ENCODE measurements at places on chromosomes 7 and 10.

DNA sequence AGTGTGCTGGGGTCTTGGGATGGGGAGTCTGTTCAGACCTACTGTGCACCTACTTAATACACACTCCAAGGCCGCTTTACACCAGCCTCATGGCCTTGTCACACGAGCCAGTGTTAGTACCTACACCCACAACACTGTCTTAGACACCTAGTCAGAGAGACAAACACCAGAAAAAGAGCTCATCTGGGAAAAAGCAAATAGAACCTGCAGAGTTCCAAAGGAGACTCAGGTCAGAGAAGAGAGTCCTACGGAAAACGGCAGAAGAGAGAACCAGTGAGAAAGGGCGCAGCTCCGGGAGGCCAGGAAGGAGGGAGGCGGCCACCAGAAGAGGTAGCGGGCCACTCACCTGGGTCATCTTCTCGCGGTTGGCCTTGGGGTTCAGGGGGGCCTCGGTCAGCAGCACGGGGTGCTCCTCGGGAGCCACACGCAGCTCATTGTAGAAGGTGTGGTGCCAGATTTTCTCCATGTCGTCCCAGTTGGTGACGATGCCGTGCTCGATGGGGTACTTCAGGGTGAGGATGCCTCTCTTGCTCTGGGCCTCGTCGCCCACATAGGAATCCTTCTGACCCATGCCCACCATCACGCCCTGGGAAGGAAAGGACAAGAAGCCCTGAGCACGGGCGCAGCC is 105.3 kb upstream of the TNRC18 start:
- DNase-seq = no peak

GRCh38 chr7:47771990-47772360 is 176.3 kb downstream of the PKD1L1 start:
- DNase-seq = no peak

DNA sequence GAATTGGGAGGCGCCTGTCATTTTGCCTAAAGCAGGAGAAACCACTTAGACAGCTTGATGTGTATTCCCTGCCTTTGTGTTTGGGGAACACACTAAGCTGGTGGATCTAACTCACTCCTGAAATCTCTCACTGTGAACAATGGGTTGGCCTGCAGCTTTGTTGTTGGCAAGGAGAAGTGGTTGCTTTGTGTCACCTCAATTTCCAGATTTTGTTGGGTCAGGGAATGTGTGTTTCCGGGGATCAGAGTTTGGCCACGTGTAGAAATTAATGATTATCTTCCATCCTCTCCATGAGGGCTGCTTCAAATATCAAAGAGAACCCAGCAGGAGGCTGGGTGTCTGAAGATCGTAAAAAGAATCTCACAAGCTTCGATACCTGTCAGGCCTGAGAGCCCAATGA is 27.8 kb downstream of the A1CF start:
- DNase-seq = no peak

DNA sequence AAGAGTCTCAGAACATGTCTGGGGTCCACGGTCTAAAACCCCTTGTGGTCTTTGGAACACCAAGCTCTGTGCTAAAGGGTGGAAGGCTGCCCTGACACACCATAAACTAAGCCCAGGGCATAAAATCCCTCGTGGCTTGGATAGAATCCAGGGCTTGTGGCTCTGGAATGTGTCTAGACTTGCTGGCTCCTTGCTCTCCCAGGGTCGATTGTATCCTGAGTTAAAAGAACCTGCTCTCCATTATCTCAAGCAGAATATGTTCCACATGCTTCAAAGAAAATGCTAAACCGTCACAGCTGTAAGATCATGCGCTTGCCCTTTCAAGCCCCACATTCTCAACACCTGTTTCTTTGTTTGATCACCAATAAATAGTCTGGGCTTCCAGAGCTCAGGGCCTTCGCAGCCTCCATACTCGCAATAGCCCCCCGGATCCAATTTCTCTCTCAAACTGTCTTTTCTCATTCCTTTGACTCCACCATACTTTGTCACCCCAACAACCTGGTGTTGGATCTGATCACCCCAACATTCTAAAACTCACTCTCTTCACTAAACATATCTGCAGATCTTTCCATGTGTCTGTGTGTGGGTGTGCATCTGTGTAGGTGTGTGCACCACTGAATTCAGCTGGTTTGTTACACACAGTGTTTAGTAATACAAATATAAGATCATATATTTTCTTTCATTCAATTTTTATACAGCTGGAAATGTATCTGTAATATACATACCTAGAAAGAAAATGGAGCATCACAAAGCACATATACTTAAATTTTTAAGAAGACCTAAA is 238.5 kb downstream of the ZMYND11 start:
- no peak for DNase-seq

- DNase-seq = no peak
These were observed 27.5 kb upstream of the WAC start for GRCh38 chr10:28505359-28505959.

GRCh38 chr10:37855636-37856035 is 1.8 kb downstream of the ZNF248 start:
- no peak for DNase-seq

DNA sequence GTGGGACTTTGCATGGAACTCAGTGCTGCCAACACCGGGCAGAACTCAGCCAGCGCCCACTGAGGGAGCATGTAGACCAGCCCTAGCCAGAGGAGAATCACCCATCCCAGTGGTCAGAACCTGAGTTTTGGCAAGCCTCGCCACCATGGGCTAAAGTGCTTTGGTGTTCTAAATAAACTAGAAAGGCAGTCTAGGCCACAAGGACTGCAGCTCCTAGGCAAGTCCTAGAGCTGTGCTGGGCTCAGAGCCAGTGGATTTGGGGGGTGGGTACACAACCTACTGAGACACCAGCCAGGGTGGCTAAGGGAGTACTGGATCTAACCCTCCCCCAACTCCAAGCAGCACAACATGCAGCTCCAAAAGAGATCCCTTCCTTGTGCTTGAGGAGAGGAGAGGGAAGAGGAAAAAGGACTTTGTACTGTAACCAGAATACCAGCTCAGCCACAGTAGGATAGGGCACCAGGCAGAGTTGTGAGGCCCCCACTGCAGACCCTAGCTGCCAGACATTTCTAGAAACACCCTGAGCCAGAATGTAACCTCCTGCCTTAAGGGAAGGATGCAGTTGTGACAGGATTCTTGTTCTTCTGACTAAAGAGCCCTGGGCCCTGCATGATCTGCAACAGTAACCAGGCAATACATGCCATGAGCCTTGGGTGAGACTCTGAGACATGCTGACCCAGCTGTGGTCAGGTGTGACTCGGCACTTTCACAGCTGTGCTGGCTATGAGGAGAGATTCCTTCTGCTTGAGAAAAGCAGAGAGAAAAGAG is 24.4 kb downstream of the GSDME start:
- no peak for DNase-seq

DNA sequence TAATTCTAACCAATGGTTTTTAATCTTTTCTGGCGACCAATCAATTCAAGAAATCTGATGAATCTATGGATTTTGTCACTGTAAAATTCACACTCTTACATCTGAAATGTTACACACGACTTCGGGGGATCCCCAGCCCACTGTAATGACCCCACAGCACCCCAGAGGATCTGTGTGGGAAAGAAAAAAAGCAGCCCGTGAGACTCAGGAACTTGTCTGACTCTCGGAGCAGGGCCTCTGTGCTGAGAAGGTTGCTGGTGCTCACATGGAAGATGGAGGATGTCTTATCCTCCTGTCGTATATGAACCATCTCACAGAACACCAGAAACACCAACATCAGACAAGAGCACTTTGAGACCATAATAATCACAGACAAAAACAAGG is 228.4 kb upstream of the INHBA start:
- no peak for DNase-seq

GRCh38 chr7:112252691-112253090 is 46.2 kb downstream of the ZNF277 start:
- DNase-seq = no peak

DNA sequence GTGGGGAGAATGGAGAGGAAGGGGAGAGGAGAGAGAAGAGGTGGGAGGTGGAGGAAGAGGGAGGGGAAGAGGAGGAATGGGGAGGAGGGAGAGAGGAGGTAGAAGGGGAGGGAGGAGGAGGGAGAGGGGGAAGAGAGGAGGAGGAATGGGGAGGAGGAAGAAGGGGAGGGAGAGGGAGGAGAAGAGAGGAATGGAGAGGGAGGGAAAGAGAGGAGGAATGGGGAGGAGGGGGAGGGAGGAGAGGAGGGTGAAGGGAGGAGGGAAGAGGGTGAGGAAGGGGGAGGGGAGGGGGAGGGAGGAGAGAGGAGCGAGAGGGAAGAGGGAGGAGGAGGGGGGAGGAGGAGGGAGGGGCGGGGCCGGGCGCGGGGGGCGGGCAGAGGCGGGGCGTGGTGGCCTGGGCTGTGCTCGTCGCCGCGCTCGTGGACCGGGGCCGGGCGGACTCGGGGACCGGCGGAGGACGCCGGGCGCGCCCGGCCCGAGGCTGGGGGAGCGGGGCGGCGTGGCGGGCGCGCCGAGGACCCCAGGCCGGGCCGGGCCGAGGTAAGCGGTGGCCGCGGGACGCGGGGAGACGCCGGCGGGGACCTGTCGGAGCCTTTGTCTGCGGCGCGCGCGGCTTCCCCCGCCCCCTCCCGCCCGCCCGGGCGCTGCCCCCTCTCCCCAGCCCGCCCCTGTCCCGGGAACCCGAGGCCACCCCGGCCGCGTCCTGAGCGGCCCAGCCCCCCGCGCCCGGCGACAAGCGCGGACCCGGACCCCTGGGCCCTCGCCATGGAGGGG is at the start of gene SLC29A4:
Gene SLC29A4, plus strand, starts transcription at position 401 of the 774 bp plus-strand sequence. CDS start 4,874 bp downstream, outside the sequence.
- DNase-seq = no peak

DNA sequence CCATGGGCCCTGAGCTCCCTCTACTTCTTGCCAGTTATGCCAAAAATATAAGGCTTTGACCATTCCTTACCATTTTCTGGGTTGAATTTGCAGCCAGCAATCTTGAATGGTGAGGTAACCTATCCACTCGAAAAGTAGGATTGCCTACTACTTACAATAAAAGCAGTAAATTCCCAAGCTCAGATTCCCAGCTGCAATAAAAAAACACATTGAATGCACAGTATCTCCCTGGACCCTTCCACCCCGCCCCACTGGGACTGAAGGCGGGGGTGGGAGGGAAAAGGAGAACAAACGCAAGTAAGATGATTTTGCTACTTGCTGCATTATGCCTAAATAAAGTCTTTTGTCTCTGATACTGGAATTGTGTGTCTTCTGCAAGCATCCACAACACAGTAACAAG is 301.9 kb downstream of the HGF start:
- DNase-seq = no peak

DNA sequence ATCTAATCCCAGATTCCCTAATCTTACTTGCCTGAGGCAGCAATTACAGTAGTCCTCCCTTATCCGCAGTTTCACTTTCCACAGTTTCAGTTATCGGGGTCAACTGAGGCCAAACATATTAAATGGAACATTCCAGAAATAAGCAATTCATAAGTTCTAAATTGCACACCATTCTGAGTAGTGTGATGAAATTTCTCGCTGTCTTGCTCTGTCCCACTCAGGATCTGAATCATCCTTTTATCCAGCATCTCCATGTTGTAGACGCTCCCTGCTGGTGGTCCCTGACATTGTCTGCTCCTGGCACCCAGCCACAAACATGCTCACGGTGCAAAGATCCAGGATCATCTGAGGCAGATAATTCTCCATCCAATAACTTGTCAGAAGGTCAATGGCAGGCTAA is 128.7 kb upstream of the CXCL12 start:
- no peak for DNase-seq

GRCh38 chr10:23892296-23892695 is 316.6 kb upstream of the KIAA1217 start:
- no peak for DNase-seq

DNA sequence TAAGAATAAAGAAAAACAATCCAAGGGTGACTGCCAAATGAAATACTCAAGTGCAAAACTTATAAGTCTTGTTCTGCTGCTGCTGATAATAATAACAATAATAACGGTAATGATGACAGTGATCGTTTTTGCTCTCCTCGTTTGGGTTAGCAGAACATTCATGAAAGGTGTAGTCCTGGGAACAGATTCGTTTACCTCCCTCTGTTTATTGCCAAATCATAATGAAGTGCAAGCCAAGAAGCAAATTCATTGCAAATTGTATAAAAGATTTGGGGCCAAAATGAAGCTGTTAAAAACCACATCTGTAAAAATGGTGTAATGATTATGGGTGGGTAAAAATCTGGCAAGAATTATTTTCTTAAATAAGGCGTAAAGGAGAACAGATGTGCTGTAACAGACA is 587.2 kb upstream of the MKI67 start:
- no peak for DNase-seq

- DNase-seq = peak; percentile 59
These were observed at the start of gene ACBD5 for GRCh38 chr10:27240212-27241009. Gene ACBD5, minus strand, starts transcription at chr10:27240797. Its CDS starts 109 bp downstream, at chr10:27240688.

DNA sequence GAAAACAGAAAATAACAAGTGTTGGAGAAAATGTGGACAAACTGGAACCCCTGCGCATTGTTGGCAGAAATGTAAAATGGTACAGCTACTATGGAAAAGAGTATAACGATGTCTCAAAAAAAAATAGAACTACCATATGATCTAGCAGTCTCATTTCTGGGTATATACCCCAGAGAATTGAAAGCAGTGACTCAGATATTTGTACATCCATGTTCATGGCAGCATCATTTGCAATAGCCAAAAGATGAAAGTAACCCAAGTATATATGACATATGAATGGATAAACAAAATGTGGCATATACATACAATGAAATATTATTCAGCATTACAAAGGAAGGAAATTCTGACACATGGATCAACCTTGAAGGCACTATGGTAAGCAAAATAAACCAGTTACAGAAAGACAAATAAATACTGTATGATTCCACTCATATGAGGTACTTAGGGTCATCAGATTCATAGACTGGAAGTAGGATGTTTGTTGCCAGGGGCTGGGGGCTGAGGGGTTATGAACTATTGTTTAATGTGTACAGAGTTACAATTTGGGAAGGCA is 4.9 kb downstream of the NRCAM start:
- no peak for DNase-seq

- no peak for DNase-seq
These were observed 10.1 kb downstream of the TEX36 start for GRCh38 chr10:125672884-125673283.

GRCh38 chr7:19146699-19147098 is 1.5 kb upstream of the FERD3L start:
- DNase-seq = no peak

DNA sequence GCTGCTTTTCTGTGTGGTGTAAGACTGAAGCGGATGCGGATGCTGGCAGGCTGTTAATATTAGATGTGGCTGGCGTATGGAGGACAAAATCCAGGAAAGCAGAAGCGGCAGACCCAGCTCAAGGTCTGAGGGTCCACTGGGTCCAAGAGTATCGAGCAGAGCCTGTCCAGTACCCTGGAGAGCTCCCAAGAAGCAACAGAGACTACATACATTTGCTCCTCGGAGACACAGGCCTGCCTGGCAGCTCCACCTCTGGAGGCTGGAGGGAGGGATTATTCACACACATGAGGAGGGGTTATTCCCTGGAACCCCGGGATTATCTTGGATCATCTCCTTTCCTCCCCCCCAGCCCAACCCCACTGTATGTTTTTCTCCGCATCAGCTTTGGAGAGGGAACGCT is 31.3 kb upstream of the LOXL4 start:
- no peak for DNase-seq

- DNase-seq = no peak
These were observed 54.4 kb downstream of the MYPN start for GRCh38 chr10:68163735-68164134.

GRCh38 chr7:102454468-102454867 is 10.2 kb downstream of the ALKBH4 start:
- DNase-seq = no peak
